Body of pancreas (tissue), 4 donors: ENCODE measurements at places on chromosomes 7 and 10.
A peak's percentile ranks its signal among the peaks of the same experiment; 100 is the strongest.

GRCh38 chr7:95933618-95934017 is 161.3 kb downstream of the DYNC1I1 start:
- DNase-seq = no peak

- DNase-seq = peak; percentile 11
Measured at GRCh38 chr7:122803323-122803722, 82.9 kb downstream of the CADPS2 start.

DNA sequence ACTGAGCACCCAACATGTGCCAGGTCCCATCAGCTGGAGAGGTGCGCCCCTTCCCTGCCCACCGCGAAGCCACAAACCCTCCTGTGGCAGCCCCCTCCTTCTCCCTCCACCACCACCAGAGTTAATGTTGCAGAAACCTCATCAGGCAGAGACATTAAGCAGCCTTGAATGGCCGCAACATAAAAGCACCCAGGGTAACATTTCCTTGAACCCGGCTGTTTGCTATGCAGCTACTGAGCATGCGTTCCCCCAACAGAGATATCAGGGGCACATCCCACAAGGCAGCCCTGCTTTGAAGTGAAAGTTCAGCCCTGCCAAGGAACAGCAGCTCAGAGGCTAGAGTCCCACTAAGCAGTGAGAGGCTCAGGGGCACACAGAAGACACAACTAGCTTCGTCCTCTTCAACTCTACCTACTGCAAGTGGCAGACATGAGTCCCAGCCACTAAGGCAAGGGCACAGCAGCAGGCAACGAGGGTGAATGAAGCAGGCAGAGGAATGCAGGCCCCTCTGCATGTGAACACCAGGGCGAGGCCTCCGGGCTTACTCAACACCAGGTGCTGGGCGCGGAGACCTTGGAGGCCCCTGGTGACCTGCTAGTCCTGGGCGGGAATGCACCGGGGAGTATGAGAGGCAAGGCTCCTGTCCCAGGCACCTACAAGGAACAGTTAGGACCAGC is 107.4 kb downstream of the SLIT1 start:
- DNase-seq = no peak

- peak; percentile 56 for DNase-seq
Measured at GRCh38 chr7:54967377-54967776, 51.4 kb upstream of the EGFR start.

DNA sequence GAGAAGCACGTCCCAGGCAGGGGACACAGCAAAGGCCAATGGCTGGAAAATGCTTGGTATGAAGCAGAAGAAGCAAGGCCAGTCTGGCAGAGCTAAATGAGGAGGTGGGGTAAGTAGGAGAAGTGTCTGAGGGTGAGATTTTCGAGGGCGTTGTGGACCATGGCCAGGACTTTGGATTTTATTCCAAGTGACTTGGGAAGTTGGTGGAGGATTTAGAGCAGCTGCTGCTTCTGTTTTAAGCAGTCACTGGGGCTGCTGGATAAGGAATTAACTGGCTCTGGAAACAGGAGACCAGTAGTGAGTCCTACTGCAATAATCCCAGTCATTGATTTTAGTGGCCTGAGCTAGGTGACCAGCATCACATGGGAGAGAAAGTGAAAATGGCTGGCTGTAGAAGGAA is 67.6 kb upstream of the GSDME start:
- no peak for DNase-seq

GRCh38 chr7:157813053-157813452 is 476.2 kb downstream of the DNAJB6 start:
- no peak for DNase-seq

DNA sequence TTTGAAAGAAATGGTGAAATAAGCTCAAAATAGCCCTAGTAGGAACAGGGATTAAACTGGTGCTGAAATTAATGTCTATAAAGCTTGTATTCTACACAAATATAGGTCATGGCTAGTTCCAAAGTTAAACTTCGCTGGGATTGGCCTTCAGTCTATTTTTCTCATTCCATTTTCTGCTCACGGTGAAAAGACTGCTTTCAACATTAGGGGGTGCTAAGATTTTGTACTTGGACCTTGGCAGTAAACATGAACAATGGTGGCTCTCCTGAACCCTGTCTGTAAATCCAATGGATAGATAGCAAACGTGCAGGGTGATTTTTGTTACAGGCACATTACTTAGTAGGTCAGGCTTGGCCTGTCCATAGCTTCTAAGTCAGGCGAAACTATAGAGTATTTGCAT is 36.0 kb upstream of the RSU1 start:
- DNase-seq = no peak

- no peak for DNase-seq
Measured at GRCh38 chr7:157793973-157794745, 457.4 kb downstream of the DNAJB6 start.

DNA sequence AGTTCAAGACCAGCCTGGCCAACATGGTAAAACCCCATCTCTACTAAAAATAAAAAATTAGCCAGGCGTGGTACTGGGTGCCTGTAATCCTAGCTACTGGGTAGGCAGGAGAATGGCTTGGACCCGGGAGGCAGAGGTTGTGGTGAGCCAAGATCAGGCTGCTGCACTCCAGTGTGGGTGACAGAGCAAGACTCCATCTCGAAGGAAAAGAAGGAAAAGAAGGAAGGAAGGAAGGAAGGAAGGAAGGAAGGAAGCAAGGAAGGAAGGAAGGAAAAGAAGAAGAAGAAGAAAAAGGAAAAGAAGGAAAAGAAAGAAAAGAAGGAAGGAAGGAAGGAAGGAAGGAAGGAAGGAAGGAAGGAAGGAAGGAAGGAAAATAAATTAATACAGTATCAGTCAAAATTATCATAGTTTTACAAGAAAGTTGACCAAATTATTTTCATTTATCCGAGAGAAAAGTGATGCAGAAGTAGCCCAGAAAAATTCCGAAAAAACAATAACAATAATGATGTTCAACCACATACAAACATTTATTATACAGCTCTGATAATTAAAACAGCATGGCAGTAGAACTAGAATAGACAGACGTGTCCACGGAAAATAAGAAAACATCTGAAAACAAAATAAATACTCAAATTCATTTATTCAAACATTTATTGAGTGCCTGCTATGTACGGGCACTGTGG is 292.4 kb upstream of the MKLN1 start:
- no peak for DNase-seq

GRCh38 chr7:96388166-96388565 is 66.3 kb upstream of the SLC25A13 start:
- no peak for DNase-seq
